H1 (cell line): ENCODE measurements at places on chromosomes 5 and 9.
A peak's percentile ranks its signal among the peaks of the same experiment; 100 is the strongest.

DNA sequence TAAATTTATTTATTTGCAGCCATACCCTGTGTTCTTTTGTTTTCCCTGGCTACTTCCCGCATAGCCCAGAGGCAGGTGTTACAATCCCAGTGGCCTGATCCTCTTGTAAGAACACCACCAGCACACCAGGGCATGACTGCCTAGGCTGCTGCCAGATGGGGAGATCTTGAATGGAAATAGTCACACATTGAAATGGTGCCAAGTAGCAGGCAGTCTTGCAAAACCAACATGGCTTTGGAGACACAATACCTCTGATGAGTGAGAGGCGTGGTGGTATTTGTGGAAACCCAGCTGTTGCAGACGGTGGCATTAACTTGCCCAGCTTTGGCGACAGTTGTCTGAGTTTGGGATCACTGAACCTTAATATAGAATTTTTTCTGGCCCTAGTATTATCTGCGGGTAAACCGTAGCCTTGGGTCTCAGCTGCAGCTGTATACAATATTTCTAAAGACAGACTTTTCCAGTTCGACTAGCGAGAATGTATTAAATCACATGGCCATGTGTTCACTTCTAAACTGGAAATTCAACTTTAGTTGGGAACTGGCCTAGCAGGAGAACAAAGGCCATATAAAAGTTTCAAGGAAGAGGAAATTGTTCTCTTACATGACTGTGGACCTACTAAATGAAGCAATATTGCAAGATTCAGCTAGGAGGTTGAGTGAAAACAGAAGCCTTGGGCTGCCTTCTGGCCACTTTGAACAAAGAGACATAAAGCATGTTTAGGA is 277.0 kb downstream of the SMARCA2 start:
- DNase-seq: no peak

DNA sequence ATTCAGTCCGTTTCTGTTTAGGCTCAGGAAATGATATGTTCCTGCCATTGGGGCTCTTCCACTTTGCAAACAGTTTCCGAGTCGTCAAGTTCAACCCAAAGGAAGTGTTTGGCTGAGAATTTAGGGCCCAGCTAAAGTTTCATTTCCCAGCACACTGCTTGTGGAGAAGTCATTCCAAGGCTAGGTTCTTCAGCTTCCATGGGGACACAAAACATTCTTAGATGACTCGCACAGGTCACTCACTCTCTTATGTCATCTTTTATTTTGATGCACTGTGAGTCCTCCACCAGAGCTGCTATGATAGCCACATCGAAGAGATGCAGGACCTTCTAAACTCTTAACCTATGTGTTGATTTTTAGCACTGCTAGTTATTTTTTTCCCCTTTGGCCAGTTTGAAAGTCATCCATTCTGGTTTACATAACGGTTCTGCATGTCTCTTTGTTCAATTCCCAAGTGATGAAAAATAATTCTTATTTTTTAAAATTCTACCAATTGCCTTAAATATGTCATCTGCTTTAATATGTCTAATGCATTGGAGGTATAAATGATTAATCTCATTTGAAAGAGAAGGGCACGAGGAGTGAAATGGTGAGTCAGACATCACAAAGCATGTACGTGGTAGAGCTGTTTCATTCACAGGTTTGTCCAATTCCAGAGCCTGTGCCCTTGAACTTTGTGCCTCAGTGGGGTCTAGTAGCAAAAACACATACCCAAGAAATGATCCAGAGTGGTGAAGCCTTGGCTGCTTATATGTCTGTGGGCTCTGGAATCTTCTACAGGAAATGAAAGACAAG is 84.3 kb downstream of the ZNF462 start:
- no peak for DNase-seq

- DNase-seq: no peak
Measured at GRCh38 chr5:97764700-97765099, 581.7 kb upstream of the RIOK2 start.

GRCh38 chr9:85522459-85523092 is 219.2 kb downstream of the AGTPBP1 start:
- peak; percentile 33 for DNase-seq

- no peak for DNase-seq
Measured at GRCh38 chr5:1477341-1477740, 32.1 kb upstream of the SLC6A3 start.

DNA sequence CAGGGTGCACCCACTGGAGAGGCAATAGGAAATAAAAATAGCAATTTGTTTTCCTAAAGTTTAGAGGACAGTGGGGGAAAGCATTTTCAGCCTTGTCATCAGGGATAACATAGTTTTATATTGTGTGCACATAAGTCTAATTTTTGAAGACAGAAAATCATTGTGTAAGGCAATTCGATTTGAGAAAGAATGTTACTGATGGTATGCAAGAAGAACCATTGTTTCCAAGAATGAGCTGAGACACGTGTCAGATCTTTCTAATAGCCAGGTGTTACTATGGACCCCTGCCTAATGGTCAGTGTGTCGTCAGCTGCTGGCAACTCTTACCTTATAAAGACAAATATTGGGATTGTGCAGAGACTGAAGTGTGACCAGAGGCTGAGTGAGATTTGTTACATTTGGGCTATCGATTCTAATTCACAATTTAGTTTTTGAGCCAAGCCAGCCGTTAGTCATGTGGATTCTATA is 67.1 kb upstream of the PPP2R2B start:
- DNase-seq: no peak
